ENCODE measurements at places on chromosomes 12 and 14.
A peak's percentile ranks its signal among the peaks of the same experiment; 100 is the strongest.

- no peak for DNase-seq
Observed at GRCh38 chr12:43115441-43116160, 436.4 kb downstream of the ADAMTS20 start.

DNA sequence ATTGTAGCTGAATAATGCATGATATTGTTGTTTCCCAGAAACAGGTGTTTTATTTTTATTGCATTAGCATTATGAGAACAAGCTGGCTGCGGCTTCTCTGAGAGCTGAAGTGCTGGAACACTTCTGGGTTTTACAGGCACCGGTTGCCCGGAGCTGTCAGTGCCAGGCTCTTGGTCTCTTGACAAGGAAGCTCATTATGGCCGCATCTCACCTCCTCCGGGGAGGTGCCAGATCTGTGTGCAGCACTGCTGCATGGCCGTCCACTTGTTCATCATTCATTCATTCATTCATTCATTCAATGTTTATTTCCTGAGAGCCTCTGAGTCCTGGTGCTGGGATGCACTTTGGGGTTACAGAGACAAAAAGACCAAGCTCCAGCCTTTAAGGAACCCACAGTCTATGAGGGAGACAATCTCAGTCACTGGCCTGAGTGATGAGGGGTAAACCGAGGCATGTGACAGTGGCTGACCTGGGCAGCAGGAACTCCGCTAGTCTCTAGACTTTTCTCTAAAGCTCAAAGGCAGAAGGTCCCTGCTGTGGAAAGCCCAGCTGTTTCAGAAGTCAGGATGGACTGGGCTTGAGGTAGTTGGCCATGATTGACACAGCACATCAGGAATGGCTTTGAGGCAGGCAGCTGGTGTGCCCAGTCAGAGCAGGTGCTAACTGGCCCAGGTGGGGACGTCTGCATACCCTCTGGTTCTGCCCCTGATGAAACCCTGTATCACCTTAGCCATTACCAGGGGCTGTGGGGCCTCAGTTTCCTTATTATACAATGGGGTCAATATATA is 181.0 kb downstream of the ADGRD1 start:
- no peak for DNase-seq

GRCh38 chr12:15996948-15997347 is 85.8 kb downstream of the DERA start:
- DNase-seq = no peak

GRCh38 chr14:94047581-94047980 is 21.4 kb downstream of the OTUB2 start:
- DNase-seq = no peak

DNA sequence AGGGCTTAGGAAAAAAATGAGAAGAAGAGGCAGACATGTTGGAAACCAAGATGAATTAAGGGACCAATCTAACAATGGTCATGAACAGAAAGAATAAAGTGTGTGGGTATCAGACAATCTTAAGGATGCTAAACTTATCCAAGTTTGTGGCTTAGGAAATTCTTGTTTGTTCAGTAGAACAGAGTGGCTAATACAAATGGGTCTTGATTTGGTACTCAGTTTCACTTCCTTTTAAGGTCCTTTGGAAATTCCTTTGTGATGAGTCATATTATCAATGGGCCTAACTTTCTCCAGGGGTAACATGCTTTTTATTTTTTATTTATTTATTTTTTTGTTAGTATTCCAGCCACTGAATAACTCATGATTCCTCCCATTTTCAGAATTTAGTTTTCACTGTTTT is 1154.7 kb upstream of the FLRT2 start:
- no peak for DNase-seq

DNA sequence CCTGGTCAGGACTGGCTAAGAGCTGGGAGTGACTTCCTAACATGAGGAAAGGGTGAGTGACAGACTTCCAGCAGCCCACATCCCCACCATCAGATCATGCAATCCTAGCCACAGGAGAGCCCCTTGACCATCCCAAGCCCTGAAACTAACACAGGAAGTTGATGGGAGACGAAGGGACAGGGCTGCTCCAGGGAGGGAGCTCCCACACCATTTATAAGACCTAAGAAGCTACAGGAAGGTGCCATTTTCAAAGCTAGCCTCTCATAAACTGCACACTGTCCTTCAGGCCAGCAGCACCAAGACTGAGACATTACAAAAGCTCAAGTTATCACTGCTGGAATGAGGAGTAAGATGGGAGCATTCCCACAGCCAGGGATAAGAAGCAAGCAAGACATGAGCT is 19.4 kb downstream of the SLC25A21 start:
- no peak for DNase-seq

- DNase-seq = peak; percentile 48
Observed at GRCh38 chr12:31324845-31325523, 966 bp downstream of the SINHCAF start.

- DNase-seq = no peak
Observed at GRCh38 chr12:103241184-103241583, 254.6 kb downstream of the C12orf42 start.

GRCh38 chr14:92692822-92693226 is 55.6 kb downstream of the LGMN start:
- no peak for DNase-seq

- no peak for DNase-seq
Observed at GRCh38 chr14:104477666-104478380, 101.7 kb upstream of the C14orf180 start.

DNA sequence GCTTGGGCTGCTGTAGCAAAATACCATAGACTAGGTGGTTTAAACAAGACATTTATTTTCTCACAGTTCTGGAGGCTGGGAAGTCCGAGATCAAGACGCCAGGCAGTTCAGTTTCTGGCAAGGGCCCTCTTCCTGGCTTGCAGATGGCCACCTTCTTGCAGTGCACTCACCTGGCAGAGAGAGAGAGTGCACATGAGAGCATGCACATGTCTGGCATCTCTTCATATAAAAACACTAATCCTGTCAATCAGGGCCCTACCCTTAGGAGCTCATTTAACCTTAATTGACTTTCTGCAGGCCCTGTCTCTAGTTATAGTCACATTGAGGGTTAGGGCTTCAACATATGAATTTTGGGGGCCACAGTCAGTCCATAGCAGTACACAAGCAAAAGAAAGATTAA is 12.4 kb upstream of the EVL start:
- no peak for DNase-seq

DNA sequence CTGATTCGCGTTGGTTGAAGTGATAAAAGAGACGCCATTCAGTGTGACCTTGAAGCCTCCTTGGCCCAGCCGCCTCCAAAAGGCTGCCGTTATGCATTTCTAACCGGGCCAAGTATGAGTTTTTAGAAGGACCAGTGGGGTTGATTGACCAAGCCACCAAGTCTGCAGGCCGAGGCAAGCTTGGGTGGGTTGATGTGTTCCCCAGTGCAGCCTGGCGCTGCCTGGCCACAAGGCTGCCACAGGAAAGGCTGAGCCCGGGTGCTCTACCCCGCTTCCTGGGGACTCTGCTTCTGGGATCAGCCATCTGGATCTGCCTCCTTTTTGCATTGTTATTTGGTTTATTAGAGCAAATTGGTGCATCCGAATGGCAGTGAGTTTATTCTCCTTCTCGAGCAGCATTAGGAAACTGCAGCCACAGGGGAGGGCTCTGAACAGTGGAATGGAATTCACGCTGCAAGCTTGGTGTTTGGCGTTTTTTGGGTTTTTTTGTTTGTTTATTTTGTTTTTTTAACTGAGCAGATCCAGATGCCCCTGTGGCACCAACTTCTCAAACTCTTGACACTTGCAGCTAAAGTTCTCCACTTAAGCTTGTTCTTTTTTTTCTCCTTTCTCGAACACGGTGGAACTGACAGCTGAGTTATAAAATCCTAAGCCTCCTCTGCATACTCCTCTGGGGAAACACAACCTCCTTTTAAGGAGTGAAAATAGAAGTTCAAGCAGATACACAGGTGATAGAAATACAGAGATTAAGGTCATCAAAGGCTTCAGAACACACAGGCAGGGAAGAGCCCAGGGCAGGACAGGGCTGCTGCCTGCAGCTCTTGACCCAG is 145.4 kb upstream of the FKBP4 start:
- no peak for DNase-seq

DNA sequence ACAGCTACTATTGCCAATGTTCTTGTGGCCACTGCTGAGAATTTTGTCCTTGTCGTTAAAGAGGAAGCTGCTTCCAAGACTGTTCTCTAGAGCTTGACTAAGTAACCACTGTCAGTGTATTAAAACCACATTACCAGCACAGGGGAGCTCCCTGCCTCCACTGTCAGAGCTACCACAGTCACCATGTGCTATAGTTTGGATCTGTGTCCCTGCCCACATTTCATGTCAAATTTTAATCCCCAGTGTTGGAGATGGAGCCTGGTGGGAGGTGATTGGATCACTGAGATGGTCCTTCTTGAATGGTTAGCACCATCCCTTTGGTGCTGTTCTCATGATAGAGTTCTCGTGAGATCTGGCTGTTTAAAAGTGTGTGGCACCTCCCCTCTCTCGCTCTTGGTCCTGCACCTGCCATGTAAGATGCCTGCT is 23.2 kb upstream of the RAP1B start:
- DNase-seq = peak; percentile 39

- no peak for DNase-seq
Observed at GRCh38 chr14:63282997-63283883, 35.5 kb downstream of the GPHB5 start.

- DNase-seq = no peak
Observed at GRCh38 chr14:57244106-57244505, 24.6 kb downstream of the EXOC5 start.

- no peak for DNase-seq
Observed at GRCh38 chr12:94689646-94690036, 39.3 kb upstream of the TMCC3 start.

DNA sequence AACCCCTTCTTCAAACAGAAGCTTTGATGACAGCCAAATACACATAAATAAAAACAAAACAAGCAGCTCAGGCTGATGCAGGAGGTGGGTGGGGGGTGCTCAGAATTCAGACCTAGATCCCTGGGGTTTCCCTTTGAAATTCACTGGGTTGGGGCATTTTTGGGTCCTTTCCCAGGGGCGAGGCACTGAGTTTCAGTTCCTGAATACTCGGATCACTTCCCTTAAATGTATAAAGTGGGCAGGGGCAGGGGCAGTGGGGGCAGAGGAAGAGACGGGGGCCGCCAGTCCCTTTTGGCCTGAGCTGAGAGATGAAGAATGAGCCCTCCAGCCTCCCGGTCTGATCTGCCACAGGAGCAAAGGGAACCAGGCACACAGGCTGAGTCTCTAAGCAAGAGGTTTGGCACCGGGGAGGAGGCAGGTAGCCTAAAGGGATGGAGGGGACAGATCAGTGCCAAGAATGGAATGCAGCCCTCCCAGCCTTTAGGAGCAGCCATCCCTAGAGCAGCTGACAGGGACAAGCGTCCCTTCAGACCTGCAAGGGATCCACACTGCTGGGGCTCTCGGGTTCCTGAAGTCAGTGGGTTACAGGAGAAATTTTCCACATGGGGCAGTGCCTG is 20.3 kb downstream of the KDM2B start:
- no peak for DNase-seq

DNA sequence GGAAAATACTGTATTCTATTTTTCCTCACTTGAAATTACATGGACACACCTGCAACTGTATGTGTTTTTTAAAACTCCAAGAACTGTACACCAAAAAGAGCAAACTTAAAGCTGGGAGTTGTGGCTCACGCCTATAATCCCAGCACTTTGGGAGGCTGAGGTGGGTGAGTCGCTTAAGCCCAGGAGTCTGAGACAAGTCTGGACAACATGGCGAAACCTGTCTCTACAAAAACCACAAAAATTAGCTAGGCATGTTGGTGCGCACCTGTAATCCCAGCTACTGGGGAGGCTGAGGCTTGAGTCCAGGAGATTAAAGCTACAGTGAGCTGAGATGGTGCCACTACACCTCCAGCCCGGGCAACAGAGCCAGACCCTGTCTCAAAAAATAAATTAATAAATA is 95.9 kb downstream of the SINHCAF start:
- no peak for DNase-seq

DNA sequence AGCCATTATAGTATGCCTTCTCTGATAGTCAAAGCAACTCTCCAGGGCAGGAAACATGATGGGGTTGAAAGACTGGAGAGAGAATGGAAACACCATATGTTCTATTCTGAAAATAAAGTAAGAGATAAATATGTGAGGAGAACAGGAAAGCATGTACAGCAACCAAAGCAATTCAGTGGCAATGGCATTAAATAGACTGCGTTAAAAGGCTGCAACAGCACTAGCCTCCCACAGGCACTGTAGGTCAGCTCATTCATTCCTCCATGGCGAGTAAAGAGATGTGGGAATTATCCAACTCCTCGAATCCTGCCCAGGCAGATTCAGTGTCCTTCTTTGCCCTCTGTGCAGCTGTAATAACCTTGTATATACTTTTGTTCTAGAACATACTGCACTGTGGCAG is 43.8 kb downstream of the ANO6 start:
- no peak for DNase-seq

GRCh38 chr12:104930388-104931326 is 27.4 kb downstream of the SLC41A2 start:
- DNase-seq = peak; percentile 42

- no peak for DNase-seq
Observed at GRCh38 chr12:60822580-60822979, 1226.8 kb downstream of the SLC16A7 start.

DNA sequence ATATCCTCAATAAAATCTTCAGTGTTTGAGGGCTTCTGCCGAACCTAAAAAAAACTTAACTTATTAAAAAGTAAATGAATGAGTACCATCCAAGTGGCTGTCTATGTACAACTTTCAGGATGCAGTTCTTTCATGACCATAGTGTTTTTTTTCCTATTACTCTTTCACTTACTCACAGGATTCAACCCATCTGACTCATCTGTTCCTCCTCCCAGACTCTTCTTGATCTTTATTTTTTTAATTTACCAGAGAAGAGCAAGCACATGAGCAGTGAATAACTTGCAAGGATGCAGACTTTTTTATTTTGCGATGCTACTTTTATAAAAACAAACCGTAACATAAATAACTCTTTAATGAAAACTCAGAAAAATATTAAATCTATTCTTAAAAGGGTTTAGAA is 24.5 kb downstream of the RECQL start:
- no peak for DNase-seq

DNA sequence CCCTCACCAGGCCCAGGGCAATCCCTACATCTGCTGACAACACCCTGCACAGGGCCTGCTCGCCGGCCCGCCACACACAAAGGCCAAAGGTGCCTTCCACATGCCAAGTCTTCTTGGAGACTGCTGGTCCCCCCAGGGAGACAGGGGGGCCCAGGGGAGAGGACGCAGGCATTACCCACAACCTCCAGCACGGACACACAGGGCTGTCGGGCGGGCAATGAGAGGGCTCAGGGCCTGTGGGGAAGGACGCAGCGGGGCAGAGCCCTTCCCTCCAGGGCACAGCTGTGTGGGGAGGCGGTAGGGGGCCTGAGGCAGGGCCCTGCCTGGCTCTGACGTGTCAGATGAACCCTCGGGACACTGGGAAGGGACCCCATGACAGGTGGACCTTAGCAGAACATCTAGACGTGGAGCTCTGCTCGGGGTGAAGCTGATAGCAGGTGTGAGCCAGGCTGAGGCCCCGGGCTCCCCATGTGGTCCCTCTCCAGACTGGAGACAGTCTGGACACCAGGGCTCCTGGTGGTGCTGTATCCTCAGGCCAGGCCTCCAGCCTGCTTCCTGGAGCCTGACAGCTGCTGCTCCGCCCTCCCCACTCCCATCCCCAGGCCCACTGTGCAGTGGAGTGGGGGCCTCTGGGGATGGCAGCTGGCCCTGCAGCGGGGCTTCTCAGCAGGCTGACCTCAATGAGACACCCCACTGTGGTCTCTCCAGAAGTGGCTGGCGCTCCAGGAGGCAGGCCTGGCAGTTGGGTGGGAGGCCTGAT is 31.6 kb upstream of the NUDT14 start:
- no peak for DNase-seq
